ENCODE measurements at places on chromosomes 1 and 21. TPM values are rescaled to one million over a fixed set of nuclear protein-coding genes. Genes with fewer than 3 reads are reported as not detected.

DNA sequence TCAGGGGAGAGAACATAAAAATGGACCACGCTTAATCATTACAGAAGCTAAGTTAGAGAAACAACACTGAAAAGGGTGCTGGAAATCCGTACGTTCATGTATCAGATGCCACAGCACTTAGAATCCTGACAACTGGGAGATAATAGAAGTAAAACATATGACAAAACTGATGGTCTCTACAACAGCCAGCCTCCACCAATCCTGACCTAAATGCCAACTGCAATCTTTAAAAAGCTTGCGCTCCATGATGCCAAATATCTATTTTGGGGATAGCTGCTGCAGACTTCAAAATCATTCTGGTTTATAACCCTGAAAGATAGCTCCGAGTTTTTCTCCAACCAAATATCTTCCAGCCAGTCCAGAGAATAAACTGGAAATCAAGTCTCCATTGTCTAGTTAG lies 178.3 kb downstream of the RERE start:
- no peak for DNase-seq

- DNase-seq: no peak
Measured at GRCh38 chr1:93255222-93256079, 74.9 kb downstream of the CCDC18 start.

CCDC30 gene
- 2.0 TPM for total RNA-seq

DNA sequence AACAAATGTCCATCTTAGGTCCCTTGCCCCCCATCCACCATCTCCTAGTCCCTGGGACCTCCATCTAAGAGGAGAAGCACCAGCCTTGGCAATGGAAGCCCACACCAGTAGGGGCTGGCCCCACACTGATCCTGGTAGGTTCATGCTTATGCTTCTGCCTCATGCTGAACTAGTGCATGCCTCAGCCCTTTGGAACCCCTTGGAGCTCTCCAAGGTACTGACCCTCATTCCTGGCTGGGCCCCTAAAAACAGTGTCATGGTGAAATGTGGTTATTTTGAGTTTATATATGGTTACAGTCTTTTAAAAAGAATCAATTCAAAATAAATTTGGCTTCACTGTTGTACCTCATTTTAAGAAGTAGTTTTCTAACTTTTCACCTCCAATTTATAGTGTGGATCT lies 108.3 kb downstream of the HIVEP3 start:
- peak; percentile 74 for DNase-seq

- no peak for DNase-seq
Measured at GRCh38 chr21:27532076-27532475, 565.2 kb upstream of the ADAMTS5 start.

DNA sequence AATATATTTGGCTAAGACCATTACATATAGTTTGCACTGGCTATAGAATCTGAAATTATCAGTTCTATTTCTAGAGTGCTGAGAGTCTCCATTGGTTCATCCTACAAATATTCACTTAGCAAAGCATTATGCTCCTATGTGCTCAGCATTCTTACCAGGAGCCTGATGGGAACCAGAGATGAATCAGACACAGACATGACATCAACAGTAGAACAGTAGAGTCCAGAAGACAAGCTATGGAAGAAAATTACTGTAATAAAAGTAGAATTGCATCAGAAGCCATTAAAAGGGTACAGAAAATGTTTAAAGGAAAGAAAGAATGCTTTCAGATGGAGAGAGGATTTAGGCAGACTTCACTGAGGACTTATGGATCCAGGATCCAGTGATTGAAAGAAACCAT lies 271.7 kb upstream of the SNX7 start:
- DNase-seq: no peak

ABCG1 gene
- total RNA-seq: 2.0 TPM

HOOK1 gene
- total RNA-seq: 12.1 TPM

DNA sequence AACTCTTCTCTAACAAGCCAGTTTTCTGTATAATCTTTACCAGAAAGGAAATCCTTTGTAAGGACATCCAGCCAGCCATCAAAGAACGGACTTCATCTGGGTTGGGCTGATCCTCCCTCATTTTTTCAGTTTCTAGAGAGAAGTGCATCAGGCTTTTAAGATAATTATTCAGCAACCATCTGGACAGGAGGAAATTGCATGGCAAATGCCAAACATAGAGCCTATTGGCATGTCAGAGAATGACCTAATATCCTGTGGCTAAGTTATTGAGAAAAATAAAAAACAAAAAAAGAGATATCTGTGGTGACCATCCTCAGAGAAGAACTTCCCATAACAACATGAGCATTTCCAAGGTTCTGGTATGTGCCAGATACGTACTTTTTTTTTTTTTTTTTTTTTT lies 74.9 kb upstream of the BEND5 start:
- DNase-seq: no peak

Measured in neural progenitor cell (in vitro differentiated cells).